Stimulated activated CD8-positive, alpha-beta memory T cell treated with anti-CD3 and anti-CD28 coated beads, Interleukin-7, amount 100 ng/mL, for 1 hour (primary cell): ENCODE measurements at places on chromosomes 13 and 19.

DNA sequence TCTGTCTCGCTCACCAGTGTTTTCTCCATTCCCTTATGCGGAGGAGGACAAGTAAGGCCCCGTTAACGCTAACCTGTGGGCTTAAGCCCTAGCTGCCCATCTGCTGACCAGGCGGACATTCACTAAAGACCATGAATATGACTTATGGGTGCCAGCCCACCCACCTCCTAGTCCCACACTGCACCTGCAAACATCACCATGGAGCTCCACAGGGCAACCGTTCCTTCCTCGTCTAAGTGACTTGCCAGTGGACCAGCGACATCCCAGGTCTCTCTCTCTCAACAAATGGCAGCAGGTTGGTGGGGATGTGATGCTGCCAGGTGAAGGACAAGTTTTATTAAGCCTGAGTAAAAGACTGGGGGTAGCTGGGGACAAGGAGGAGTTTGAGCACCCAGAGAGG, 55.2 kb downstream of the CCDC70 start:
- no peak for DNase-seq

DNA sequence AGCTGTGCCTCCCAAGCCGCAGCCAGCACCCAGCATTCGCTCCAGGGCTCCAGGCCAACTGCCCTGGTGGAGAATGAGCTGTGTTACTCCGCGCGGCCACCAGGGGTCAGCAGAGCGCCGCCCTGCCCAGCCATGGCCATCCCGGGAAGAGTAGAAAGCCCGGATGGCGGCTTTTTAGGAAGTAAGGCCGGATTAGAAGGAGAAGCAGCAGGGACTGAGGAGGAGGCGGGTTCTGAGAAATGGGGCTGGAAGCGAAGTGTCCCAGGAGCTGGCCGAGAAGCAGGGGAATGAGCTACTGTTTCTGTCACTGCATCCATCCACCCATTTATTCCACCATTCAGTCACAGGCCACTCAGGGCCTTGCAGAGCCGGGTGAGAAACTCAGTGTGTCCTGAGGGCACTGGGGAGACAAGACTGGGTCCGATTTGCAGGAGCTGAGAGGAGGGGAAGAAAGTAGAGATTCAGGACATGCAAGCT, 6.6 kb upstream of the NPAS1 start:
- DNase-seq = peak; percentile 27

- no peak for DNase-seq
Measured at GRCh38 chr19:49437231-49437630, 4.1 kb downstream of the SLC17A7 start.

- no peak for DNase-seq
Measured at GRCh38 chr19:5152767-5153532, 184.0 kb downstream of the KDM4B start.

DNA sequence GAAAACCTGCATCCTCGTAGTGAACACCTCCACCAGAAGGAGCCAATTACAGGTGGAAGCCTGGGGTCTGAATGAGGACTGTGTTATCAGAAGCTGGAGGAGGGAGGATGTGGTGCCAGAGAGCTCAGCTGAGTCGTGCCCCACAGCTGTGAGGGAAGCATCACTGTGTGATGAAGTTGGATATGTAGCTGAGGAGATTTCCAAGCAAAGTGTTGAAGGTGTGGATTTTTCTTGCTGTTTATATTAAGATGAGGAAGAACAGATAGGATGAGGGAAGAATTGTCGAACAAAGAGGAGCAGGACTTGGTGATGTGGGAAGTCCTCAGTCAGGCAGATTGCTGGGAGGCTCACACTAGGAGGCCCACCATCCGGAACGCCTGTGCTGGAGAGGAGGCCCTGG, 4.4 kb downstream of the RAB20 start:
- no peak for DNase-seq

GRCh38 chr19:57786286-57786685, 16.8 kb downstream of the ZNF586 start:
- no peak for DNase-seq

- no peak for DNase-seq
Measured at GRCh38 chr19:57351867-57352266, 796 bp downstream of the ZNF304 start.

DNA sequence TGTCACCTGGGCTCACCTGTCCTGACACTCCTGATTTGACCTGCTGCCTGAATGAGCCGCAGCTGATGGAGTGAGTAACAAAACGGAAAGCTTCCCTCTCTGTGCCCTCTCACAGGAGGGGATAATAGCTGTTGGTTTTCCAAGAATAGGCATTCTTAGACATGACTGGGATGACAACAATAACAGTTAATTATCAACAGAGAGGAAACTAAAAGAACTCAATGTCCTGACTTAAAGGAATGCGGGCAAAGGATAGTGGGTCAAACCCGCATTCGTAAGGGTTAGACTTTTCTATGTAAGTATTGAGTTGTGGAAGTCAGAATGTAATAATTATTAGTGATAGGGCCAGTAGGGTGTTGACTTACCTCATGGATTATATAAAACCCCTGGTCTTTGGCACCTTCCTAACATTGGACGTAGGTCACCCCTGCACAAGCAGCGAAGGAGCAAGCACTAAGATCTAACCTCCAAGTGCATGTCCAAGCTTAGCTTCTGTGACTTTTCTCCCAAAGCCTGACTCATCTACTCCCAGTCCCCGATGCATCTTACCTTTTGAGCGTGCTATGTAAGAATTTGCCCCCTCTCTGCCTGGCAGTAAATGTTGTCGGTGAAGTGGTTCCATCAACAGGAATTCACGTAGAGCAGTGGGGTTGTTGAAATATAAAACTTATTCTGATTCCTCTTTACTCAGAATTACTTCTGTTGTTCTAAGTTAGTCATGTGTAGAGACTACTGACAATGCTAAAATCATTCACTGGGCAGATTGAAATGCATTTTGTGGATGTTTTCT, 442.3 kb downstream of the FGF9 start:
- no peak for DNase-seq

GRCh38 chr19:29445246-29445645, 80.5 kb upstream of the VSTM2B start:
- DNase-seq = no peak

- DNase-seq = no peak
Measured at GRCh38 chr13:45325806-45326205, 15.2 kb downstream of the TPT1 start.

DNA sequence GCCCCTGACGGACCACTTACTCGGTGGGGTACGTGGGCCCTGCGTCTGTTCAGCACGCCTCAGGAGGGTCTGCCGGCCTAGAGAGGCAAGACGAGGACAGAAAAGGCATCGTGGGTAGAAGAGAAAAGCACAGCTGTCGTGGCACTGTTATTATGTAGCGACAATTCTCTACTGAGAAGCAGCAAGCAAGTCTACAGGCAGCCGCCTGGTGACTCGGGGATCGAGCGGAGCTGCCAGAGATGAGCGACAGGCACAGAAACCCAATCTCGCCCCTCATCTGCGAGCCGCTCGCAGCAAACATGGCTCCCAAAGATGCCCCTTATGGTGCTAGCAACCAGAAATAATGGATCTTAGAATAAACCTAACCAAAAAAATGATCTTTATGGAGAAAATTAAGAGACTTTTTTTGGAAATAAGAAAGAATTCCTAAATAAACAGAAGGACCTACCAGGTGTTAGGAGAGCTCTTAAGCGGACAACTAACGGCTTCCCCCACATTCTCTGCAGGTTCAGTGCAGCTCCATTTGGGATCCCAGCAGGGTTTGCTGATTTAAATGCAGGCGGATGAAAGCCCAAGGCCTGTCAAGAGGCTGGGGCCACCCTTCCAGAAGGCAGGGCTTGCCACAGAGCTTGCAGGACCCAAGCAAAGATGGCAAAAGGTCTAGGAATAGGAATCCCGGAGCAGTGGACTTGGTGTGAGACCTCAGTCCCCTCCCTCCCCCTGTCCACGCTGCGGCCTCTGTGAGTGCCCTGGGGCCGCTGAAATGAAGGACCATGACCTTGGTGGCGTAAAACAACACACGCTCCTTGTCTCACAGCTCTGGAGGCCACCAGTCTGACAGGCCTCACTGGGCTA, 152.6 kb downstream of the KDM4B start:
- DNase-seq = no peak

DNA sequence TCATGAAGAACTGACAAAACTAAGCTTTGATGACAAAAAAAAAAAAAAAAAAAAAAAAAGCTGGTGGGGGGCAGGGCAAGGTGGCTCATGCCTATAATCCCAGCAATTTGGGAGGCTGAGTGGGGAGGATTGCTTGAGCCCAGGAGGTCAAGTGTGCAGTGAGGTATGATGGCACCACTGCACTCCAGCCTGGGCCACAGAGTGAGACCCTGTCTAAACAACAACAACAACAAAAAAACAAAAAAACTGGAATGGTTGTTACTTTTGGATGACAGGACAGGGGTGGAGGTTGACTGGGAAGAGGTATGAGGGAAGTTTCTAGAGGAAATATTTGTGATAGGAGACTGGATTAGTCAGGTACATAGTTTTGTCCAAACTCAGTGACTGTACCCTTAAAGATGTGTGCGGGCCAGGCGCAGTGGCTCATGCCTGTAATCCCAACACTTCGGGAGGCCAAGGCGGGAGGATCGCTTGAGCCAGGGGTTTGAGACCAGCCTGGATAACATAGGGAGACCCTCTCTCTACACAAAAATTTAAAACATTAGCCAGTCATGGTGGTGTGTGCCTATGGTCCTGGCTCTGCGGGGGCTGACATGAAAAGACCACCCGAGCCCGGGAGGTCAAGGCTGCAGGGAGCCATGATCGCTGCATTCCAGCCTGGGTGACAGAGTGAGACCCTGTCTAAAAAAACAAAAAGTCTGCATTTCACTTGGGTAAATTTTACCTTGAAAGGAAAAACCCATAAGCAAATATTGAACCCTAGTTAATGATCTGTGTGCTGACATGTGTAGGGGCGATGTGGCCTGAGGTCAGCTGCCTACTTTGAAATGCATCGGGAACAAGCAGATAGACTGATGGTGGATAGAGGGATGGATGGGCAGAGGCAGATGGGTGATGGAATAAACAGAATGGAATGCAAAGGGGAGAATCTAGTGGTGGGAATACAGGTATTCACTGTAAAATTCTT, 37.0 kb downstream of the CERS4 start:
- no peak for DNase-seq

DNA sequence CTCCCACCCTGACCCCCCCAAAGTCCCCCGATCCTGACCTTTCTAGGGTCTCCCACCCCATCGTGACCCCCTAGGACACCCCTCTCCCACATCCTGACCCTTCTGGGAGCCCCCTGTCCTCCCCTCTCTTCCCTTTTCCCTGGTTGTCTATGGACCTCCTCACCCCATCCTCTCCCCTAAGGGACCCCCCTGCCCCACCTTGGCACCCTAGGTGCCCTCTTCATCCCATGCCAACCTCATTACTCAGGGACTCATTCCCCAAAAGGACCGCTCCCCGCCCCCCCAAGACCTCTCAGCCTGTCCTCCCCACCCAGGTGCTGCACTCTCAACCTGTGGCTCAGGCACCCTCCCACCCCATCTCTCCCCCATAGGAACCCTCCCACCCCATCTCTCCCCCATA, 2.1 kb downstream of the MAP2K2 start:
- no peak for DNase-seq

GRCh38 chr13:29355029-29355428, 240.5 kb downstream of the SLC7A1 start:
- DNase-seq = no peak

DNA sequence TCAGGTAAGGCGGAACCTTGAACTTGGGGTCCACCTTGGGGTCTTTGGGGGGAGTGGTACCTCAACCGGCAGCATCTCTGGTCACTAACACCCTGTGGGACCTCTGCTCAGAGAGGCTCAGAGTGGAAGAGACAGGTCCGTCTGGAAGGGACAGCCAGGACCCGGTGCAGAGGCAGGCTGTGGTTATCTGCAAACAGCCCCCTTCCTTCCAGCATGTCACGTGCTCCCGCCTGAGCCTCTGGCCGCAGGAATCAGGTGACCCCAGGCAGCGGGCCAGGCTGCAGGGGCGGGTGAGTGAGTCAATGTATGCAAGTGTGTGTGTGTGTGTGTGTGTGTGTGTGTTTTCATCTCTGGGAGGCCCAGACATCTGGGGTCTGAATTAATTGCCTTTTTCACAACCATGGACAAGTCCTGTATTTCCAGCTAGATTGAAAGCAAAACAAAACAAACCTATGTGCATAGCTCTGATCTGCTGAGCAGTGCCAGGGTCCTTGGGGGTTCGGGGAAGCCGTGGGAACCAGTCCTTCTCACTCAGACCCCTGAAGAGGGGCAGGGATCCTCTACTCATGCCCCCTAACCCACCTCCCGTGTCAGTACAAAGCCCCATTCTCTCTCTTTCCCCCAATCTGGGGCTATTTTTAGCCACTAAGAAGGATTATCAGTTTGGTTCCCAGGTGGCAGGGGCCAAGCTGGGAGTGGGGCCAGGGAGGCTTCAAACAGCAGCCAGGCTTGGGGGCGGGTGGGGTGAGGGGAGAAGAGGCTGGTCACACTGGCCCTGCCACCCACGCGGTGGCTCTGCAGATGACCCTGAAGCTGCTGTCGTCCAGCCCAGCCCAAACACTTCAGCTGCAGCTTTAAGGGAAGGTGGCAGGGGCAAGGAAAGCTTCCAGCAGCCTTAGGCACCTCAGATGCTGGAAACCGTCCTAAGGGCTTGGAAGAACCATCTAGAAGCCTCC, 31.4 kb downstream of the CERS4 start:
- peak; percentile 26 for DNase-seq

- no peak for DNase-seq
Measured at GRCh38 chr13:37226971-37227370, 121.5 kb upstream of the CSNK1A1L start.

GRCh38 chr19:49937750-49938381, 8.6 kb upstream of the NUP62 start:
- DNase-seq = peak; percentile 68

DNA sequence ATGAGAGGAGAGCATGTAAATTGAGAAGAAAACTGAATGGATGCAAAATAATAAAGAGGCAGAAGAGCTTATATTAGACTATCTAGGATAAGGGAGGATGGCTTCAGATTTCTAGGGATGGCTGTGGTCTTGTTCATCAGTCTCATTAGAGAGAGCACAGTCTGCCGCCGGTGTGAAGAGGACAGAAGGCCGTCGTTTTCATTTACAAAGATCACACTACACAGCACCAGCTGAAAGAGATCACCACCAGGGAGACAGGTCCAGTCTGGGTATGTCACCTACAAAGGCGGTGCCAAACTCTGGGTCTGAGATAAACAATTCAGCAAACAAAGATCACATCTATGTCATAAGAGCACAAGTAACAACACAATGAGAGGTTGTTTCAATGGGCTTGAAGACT, 1222.3 kb upstream of the SLC10A2 start:
- DNase-seq = no peak

DNA sequence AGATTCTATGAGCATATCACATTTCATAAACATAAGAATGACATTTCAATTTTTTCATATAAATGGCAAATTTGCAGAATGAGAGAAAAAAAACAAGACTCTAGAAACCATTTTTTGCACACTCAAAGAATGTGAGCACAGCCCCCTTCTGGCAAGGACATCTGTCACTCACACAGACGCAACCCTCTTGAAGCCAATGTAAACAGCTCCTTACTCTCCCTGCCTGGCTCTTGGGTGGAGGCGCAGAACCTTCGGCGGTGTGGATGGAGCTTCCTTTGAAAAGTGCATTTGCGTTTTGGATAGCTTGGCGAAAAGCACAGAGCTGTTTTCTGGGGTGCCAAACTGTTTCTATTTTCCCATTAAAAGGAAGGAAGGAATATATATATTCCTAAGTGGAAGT, 367.6 kb upstream of the TSHZ3 start:
- no peak for DNase-seq
